Ascending aorta (tissue), 2 donors: ENCODE measurements at places on chromosomes 3 and 15. TPM values are rescaled to one million over a fixed set of nuclear protein-coding genes. Genes with fewer than 3 reads are reported as not detected.

GRCh38 chr3:69658514-69659140, 80.6 kb upstream of the MITF start:
- H3K36me3 ChIP-seq = no peaks in the 10 kb centered on the region
- no peak for DNase-seq
- H3K4me3 ChIP-seq = no peak overlapping the region
- H3K27me3 ChIP-seq = no peaks in the 10 kb centered on the region
- H3K27ac ChIP-seq = no peak overlapping the region
- H3K4me1 ChIP-seq = no peaks in the 10 kb centered on the region

The AMOTL2 gene
- 156 TPM for total RNA-seq

DNA sequence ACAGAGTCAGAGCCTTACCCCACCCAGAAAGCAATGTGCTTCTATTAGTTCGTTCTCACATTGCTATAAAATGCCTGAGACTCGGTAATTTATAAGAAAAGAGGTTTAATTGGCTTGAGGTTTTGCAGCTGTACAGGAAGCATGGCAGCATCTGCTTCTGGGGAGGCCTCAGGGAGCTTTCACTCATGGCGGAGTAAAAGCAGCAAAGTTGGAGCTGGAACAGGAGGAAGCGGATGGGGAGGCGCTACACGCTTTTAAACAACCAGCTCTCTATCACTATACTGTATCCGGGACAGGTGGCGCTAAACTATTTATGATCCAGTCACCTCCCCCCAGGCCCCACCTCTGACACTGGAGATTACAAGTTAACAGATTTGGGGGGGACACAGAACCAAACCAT, 176.3 kb upstream of the BHLHE40 start:
- H3K27ac ChIP-seq = no peak overlapping the region
- H3K36me3 ChIP-seq = peaks cover 50% of the 10 kb centered on the region
- peaks cover 13% of the 10 kb centered on the region for H3K4me1 ChIP-seq
- no peaks in the 10 kb centered on the region for H3K27me3 ChIP-seq
- no peak for DNase-seq
- H3K4me3 ChIP-seq = no peak overlapping the region

DNA sequence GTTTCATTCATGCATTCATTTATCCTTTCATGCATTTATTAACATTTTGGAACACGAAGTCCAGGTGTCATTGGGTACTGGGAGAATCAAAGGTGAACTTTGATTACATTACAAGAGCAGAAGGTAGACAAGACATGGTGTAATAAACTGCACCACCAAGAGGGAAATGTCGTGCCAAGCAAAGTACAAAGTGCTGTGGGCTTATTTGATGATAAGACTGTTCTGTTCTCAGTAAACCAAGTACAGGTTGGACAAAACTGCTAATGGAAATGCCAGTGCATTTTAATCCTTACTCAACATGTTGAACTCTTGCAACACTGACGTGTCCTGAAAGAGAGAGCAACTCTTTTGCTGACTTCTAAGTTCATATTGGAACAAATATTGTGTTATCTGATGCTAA, 69.4 kb downstream of the MME start:
- no peak overlapping the region for H3K27ac ChIP-seq
- H3K4me3 ChIP-seq = no peak overlapping the region
- H3K4me1 ChIP-seq = no peaks in the 10 kb centered on the region
- no peak for DNase-seq
- no peaks in the 10 kb centered on the region for H3K27me3 ChIP-seq

- H3K27ac ChIP-seq = no peak overlapping the region
- DNase-seq = no peak
- no peaks in the 10 kb centered on the region for H3K4me1 ChIP-seq
- no peaks in the 10 kb centered on the region for H3K27me3 ChIP-seq
- peaks cover 11% of the 10 kb centered on the region for H3K36me3 ChIP-seq
- no peak overlapping the region for H3K4me3 ChIP-seq
These were observed 99.7 kb downstream of the PRICKLE2 start for GRCh38 chr3:64125561-64125960.

GRCh38 chr3:146550070-146550615, 5.7 kb upstream of the PLSCR1 start:
- H3K4me3 ChIP-seq = peak overlapping the region; percentile 24
- DNase-seq = no peak
- H3K27me3 ChIP-seq = no peaks in the 10 kb centered on the region
- no peak overlapping the region for H3K27ac ChIP-seq

GRCh38 chr15:84832448-84833040, 15.4 kb downstream of the ALPK3 start:
- no peak overlapping the region for H3K4me3 ChIP-seq
- H3K4me1 ChIP-seq = peaks cover 31% of the 10 kb centered on the region
- peak; percentile 7 for DNase-seq
- H3K36me3 ChIP-seq = peaks cover 24% of the 10 kb centered on the region
- H3K27ac ChIP-seq = peak overlapping the region; percentile 51

DNA sequence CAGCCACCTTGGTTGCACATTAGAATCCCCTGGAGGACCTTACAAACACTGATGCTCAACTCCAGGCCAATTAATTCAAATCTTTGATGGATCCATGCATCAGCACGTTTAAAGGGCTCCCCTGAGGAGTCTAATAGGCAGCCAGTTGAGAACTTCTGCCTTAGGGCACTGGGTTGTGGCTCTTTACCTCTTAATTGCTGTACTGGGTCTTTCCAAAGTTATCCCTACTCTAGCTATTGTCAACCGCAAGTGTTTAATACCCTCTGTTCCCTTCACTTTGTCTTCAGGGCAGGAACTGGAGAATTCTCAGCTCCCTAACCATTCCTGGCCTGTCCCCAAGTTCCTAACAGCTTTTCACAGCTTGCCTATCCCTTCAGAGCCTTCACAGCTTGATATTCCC, 15.0 kb upstream of the FAM174B start:
- no peak overlapping the region for H3K27ac ChIP-seq
- no peak overlapping the region for H3K4me3 ChIP-seq
- DNase-seq = no peak
- no peaks in the 10 kb centered on the region for H3K27me3 ChIP-seq
- H3K36me3 ChIP-seq = no peaks in the 10 kb centered on the region

DNA sequence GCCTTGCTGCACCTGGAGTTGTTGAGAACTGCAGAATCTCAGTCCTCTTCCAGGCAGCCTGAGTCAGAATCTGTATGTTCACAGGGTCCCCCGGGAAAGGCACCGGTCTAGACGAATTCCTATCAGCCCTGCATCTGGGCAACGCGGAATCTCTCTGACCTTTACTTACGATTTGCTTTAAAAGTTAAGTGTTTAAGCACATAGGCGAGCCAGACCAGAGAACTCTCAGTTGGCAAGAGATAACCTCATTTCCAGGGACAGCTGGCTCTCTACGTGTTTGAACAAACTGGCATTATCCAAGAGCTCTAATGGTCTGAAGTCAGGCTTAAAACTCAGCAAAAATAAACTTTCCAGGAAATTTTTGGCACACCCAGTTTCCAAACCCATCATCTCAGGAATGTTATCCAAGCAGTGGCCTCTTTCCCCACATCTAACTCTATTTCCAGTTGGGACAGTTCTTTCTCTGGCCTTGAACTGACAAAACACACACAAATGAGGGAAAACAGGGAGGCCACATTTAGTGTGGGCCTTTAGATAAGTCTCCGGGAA, 53.4 kb downstream of the HES1 start:
- no peaks in the 10 kb centered on the region for H3K27me3 ChIP-seq
- no peak overlapping the region for H3K27ac ChIP-seq
- no peak overlapping the region for H3K4me3 ChIP-seq
- DNase-seq = no peak
- peaks cover 6% of the 10 kb centered on the region for H3K4me1 ChIP-seq
- H3K36me3 ChIP-seq = no peaks in the 10 kb centered on the region

- no peak for DNase-seq
- no peaks in the 10 kb centered on the region for H3K4me1 ChIP-seq
- no peaks in the 10 kb centered on the region for H3K27me3 ChIP-seq
- H3K27ac ChIP-seq = no peak overlapping the region
These were observed 41.9 kb downstream of the MRPS25 start for GRCh38 chr3:15023249-15023648.

DNA sequence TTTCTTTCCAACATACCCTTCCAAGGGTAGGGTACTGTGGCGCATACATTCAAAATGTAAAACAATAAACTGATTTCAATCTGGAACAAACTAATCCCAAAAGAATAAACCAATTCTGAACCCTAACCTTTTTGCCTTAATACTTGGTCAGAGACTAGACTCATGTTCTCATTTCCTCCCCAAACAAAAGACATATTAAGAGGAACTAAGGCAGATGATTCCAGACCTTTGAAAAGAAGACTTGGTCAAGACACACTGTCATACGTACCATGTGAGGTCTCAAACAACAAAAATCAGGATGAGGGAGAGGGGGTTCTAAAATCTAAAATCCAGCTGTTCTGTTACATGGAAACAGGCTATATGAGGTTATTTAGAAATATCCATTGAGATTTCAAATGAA, 102.1 kb downstream of the RFTN1 start:
- H3K4me1 ChIP-seq = no peaks in the 10 kb centered on the region
- no peak for DNase-seq
- H3K4me3 ChIP-seq = no peak overlapping the region
- no peaks in the 10 kb centered on the region for H3K27me3 ChIP-seq
- no peak overlapping the region for H3K27ac ChIP-seq

GRCh38 chr3:16794257-16794656, 90.5 kb upstream of the PLCL2 start:
- no peaks in the 10 kb centered on the region for H3K27me3 ChIP-seq
- H3K27ac ChIP-seq = no peak overlapping the region
- no peak for DNase-seq
- H3K4me1 ChIP-seq = no peaks in the 10 kb centered on the region
- no peaks in the 10 kb centered on the region for H3K36me3 ChIP-seq

GRCh38 chr3:26292780-26293179, 329.8 kb upstream of the LRRC3B start:
- H3K27ac ChIP-seq = no peak overlapping the region
- no peak for DNase-seq
- no peaks in the 10 kb centered on the region for H3K4me1 ChIP-seq
- H3K36me3 ChIP-seq = no peaks in the 10 kb centered on the region
- H3K27me3 ChIP-seq = no peaks in the 10 kb centered on the region

- H3K4me3 ChIP-seq = no peak overlapping the region
- no peaks in the 10 kb centered on the region for H3K36me3 ChIP-seq
- no peaks in the 10 kb centered on the region for H3K27me3 ChIP-seq
These were observed 24.8 kb upstream of the NOX5 start for GRCh38 chr15:68989541-68990230.

- no peaks in the 10 kb centered on the region for H3K36me3 ChIP-seq
- no peak overlapping the region for H3K4me3 ChIP-seq
- H3K27ac ChIP-seq = no peak overlapping the region
These were observed 47.5 kb upstream of the SSR3 start for GRCh38 chr3:156602424-156602823.

GRCh38 chr15:50381438-50381837, 26.4 kb upstream of the GABPB1 start:
- no peaks in the 10 kb centered on the region for H3K4me1 ChIP-seq
- H3K27me3 ChIP-seq = no peaks in the 10 kb centered on the region
- H3K36me3 ChIP-seq = no peaks in the 10 kb centered on the region
- H3K27ac ChIP-seq = no peak overlapping the region
- H3K4me3 ChIP-seq = no peak overlapping the region
- DNase-seq = no peak

DNA sequence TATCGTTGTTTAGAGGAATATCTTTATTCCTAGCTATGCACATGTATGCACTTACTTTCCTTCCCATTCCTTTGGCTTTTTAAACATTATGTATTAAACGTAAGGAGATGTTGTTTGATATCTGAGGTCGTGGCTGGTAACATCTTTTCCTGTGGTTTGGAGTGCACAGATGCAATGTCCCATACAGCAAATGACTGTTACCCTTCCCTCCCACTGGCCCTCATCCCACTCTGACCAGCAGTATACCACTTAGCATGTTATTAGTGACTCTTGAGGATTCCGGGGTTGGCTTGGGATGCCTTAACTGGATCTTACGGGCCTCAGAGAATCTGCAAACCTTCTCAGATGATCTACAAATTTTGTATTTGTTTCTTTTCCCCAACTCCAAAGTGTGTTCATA, 34.5 kb downstream of the TGFBR2 start:
- peaks cover 49% of the 10 kb centered on the region for H3K4me1 ChIP-seq
- peak overlapping the region; percentile 82 for H3K27ac ChIP-seq
- no peaks in the 10 kb centered on the region for H3K27me3 ChIP-seq
- H3K4me3 ChIP-seq = no peak overlapping the region
- H3K36me3 ChIP-seq = peaks cover 12% of the 10 kb centered on the region

The LRRIQ4 gene
- total RNA-seq = not detected

The BRK1 gene
- 87.3 TPM for total RNA-seq

GRCh38 chr3:81301230-81301629, 460.2 kb downstream of the GBE1 start:
- H3K4me3 ChIP-seq = no peak overlapping the region
- no peak for DNase-seq
- H3K27me3 ChIP-seq = no peaks in the 10 kb centered on the region
- no peaks in the 10 kb centered on the region for H3K36me3 ChIP-seq
- H3K27ac ChIP-seq = no peak overlapping the region
- H3K4me1 ChIP-seq = no peaks in the 10 kb centered on the region
